ENCODE measurements at places on chromosomes 5 and 9. TPM values are rescaled to one million over a fixed set of nuclear protein-coding genes. Genes with fewer than 3 reads are reported as not detected.

FCHO2 gene
- total RNA-seq = 48.1 TPM

- DNase-seq = no peak
Observed at GRCh38 chr5:2141254-2142000, 258.7 kb upstream of the IRX4 start.

GRCh38 chr9:38107811-38108304, 38.8 kb upstream of the SHB start:
- DNase-seq = peak; percentile 34

OTP gene
- total RNA-seq = not detected

GRCh38 chr5:158064334-158065123, 205.6 kb upstream of the CLINT1 start:
- no peak for DNase-seq

DNA sequence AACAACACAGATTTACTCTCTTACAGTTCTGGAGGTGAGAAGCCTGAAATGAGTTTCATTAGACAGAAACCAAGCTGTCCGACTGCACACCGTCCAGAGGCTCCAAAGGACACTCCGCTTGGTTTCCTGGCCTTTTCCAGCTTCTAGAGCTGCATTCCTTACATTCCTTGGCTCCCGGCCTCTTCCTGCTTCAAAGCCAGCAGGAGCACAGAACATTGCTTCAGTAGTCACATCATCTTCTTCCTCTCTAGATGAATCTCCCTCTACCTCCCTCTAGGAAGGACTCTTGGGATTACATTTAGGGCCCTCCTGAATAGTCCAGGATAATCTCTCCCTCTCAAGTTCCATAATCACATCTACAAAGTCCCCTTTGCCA, 213.3 kb downstream of the CDK5RAP2 start:
- DNase-seq = peak; percentile 46

DNA sequence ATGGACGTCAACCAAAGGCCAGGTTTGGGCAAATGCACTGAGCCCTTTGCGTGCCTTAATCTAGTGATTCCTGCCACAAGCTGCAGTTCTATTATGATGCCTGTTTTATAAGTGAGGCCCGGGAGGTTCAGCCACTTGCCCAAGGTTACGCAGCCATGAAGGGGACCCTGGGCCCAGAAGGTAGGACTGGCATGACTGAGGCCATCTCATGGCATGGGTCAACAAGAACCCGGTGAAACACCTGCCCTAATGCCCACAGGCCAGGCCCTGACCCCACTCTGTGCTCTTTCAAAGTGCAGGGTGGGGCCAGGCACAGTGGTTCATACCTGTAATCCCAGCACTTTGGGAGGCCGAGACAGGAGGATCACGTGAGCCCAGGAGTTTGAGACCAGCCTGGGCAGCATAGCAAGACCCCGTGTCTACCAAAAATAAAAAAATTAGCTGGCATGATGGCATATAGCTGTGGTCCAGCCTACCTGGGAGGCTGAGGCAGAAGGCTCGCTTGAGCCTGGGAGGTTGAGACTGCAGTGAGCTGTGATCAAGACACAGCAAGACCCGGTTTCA, 8.6 kb downstream of the NINJ1 start:
- no peak for DNase-seq

VCP gene
- total RNA-seq = 167 TPM

- peak; percentile 79 for DNase-seq
Observed at GRCh38 chr5:9545136-9545991, 511 bp downstream of the SEMA5A start.

FOXD4L5 gene
- 0.09 TPM for total RNA-seq

DNA sequence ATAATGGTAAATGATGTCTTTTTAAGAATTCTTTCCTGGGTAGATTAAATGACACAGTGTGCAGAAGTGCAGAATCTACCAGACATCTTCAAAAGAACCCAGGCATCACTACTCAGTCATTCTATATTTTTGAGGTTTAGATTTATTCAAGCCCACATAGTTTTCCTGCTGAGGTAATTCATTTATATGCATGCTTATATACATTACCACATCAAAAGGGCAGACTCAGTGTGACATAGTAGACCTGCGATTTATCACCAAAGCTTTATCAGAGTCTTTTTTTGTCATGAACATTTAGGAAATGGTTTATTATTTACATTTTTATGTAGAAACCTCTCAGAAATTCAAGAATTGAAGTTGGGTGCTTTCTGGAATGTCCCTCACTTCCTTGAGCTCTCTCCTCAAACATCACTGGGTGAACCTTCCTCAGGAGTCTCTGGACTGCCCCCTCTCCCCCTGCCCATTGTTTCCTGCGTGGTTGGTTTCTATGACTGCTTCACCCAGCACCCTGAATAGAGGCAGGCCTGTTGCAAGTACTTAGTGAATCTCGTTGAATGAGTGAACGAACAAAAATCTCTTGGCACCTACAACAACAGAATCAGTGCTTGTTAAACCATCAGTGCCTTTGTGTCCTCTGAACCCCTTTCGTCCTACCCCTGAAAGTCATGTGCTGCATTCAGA, 42.5 kb downstream of the ADAMTS16 start:
- DNase-seq = no peak

NFIB gene
- 112 TPM for total RNA-seq

DNA sequence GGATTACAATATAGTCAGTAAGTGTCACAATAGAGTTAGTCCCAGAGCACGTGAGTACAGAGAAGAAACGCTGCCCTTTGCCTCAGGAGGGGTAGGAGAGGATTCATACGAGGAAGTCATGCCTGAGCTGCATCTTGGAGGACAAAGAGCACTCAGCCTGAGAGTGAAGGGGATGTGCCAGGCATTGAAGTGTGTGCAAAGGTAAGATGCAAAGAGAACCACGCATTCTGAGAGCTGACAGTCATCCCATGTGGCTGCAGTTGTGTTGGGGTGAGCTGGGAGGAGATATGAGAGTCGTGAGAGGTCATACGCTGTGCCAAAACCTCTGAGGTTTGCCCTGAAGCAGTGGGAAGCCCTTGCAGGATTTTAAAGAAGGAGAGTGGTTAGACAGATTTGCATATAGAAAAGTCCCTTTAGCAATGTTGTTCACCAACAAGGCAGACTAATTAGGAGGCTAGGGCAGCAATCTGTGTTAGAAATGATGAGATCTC, 97.5 kb downstream of the PIP5K1B start:
- no peak for DNase-seq

GRCh38 chr9:99253134-99253533, 31.1 kb downstream of the SEC61B start:
- DNase-seq = no peak

Data from kidney (tissue), 22 donors.